ENCODE measurements at places on chromosomes 1 and 21.

DNA sequence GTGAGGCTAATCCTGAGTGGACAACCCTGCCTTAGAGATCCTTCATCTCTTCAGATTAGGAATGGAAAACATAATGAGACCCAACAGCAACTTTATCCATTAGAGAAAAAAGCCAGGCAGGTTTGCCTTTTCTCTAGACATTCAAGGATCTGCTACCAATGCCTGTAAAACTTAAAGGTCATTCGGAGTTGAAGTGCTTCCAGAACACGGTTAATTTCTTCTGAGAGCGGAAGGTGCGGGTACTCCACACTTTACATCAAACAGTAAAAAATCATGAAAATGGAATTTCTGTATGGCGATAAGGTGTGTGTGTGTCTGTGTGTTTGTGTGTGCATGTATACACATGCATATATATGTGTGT, 65.2 kb upstream of the PRKACB start:
- DNase-seq, result no peak

DNA sequence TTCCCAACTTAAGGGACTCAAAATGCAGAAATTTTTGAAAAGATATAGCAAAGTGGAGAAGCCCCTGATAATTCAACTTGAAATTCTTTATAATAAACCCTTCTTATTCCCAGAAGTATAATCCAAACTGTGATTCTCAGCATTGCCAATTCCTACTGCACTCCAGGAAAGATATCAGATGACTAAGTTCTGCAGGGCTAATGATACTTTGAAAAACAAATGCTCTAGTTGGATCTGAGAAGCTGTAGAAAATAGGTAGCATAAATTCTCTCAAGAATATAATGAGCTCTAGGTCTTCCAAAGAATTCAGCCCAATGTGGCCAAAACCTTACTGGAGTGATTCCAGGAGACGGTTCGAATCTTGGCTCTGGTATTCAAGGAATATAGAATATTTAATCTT, 294.0 kb upstream of the PTBP2 start:
- DNase-seq, result no peak

DNA sequence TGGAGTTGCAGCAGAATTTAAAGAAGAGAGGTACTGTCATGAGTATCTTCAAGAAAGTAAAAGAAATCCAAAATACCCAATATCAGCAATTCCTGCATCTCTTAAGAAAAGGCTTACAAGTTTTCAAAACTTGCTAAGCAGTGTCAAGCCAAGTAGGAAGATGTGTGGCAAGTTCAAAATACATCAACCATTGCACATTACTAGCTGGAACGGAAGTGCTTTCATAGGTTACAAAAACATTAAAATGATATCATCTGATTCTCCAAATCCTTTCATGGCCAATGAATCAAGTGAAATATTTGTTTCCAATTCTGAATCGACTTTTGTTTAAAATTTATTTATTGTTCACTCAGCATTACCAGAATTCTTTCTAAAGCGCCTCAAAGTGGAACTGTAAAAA, 5.7 kb upstream of the ABCA4 start:
- no peak for DNase-seq

- no peak for DNase-seq
Observed at GRCh38 chr1:20137055-20137454, 2.1 kb upstream of the PLA2G2F start.

DNA sequence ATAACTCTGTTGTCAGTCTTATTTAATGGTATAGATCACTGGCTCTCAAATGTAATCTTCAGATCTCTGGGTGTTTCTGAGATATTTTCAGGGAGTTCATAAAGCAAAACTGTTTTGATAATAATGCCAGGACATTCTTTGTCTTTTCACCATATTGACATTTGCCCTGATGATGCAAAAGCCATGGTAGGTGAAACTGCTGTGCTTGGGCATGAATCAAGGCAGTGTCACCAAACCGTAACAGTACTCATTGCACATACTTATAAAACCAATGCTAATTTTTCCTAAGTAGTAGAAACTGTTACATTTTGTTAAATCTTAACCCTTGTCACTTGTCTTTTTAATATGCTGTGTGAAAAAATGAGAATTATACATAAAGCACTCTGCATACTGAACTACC, 76.0 kb downstream of the RPS6KC1 start:
- no peak for DNase-seq

DNA sequence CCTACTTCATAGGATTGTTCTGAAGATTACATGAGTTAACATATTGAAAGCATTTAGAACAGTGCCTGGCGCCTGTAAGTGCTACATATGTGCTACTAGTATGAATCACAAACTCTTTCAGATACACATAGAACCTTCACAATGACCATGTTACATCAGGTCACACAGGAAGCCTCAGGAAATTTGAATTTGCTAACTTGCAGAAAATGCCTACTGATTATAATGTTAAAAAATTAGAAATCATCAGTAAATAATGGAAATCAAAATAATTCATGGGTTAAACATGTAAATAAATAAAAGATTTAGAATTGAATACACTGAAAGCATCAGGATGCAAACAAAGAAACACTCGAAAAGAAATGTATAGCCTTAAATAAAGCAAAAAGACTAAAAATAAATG, 94.9 kb downstream of the SPAG17 start:
- no peak for DNase-seq

DNA sequence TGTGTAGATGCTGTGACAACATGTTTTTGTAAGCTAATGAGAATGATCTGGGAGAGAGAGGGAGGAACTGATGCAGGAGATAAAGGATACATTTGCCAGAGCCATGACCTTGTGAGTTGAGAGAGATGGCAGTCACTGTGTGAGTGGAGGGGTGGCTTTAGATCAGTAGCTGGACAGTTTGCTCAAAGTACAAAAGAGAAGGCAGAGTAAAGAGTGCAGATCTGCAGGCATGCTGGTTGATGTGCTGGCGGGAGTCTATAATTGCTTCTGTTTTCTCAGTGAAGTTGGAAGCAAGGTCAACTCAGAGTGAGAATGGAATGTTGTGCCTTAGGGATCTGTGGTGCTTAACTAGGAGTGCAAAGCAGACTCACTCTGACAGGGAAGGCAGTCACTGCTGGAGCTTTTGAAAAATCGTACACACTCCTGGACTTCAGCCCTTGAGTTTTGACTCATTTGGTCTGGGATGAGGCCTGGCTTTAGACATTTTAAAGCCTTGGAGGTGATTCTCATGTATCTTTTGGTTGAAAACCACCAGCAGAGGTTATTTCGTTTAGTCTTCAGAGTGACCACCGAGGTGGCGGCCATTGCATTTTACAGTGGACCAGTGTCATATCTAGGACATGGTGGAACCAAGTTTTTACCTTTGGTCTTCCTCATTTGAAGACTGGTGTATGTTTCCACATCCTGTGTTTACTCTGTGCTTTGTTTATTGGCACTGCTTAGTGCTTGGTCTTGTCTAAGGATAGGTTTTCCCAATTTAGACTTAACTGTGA, 49.6 kb downstream of the MTR start:
- DNase-seq, result no peak

- DNase-seq, result no peak
Observed at GRCh38 chr1:180616439-180616838, 15.4 kb upstream of the XPR1 start.

DNA sequence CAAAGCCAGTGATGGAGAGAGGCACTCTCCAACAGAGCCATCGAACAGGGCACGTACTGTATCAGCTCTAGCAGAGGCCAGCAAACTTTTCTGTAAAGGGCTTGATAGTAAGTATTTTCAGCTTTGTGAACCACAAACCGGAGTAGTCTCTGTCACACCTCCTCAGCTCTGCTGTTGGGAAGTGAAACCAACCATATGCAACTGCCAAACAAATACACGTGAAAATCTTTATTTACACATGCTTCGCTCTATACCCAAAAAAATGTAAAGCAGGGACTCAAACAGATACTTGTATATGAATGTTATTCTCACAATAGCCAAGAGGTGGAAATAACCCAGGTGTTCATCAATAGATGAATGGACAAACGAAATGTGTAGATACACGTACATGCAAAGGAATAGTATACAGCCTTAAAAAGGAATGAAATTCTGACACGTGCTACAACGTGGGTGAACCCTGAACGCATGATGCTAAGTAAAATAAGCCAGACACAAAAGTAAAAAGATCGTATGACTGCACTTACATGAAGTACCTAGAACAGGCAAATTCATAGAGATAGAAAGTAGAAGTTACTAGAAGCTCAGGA, 39.0 kb downstream of the SETD4 start:
- DNase-seq, result no peak

DNA sequence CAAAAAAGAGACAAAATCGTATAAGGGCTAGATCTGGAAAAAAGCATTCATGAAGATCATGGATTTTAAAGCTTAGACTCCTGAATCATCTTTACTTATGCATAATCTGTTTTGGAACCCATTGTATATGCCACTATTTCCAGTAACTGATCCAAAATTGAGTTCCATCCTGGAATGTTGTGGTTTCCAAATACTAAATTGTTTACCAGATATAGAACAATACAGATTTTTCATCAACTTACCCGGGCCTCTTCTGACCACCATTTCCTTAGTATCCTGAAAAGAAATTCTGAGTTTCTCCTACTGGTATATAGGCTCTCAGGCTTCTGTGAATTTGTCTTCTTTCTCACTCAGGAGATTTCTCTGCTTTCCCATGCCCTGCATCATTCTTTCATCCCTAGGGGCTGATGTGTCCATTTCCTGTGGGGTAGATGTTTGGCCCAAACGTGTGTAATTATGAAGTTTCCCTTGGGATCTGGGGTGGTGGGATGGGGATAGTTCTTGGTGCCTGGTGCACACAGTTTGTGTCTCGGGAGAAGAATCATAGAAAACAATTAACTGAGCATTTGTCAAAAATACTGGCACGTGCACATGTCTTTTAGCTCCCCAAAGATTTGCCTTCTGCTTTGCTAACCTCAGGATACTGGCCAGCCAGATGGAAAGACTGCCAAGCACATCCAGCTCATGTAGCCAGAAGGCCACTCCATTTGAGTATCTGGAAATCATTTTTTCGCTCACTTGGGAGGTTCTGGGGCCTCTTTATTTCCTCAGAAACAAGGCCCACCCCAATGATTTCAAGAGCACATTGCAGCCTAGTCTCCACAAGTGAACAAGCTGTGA, 127.8 kb downstream of the NTMT2 start:
- DNase-seq, result no peak

GRCh38 chr1:84736445-84736844, 46.2 kb upstream of the SSX2IP start:
- no peak for DNase-seq

All from GOT3 (cell line).